ENCODE measurements at places on chromosomes 2 and 18.

GRCh38 chr18:9217743-9218451 lies 81.3 kb downstream of the ANKRD12 start:
- DNase-seq, result no peak
- no peaks in the 10 kb centered on the region for H3K27me3 ChIP-seq
- peaks cover 49% of the 10 kb centered on the region for H3K36me3 ChIP-seq
- no peaks in the 10 kb centered on the region for H3K4me1 ChIP-seq

DNA sequence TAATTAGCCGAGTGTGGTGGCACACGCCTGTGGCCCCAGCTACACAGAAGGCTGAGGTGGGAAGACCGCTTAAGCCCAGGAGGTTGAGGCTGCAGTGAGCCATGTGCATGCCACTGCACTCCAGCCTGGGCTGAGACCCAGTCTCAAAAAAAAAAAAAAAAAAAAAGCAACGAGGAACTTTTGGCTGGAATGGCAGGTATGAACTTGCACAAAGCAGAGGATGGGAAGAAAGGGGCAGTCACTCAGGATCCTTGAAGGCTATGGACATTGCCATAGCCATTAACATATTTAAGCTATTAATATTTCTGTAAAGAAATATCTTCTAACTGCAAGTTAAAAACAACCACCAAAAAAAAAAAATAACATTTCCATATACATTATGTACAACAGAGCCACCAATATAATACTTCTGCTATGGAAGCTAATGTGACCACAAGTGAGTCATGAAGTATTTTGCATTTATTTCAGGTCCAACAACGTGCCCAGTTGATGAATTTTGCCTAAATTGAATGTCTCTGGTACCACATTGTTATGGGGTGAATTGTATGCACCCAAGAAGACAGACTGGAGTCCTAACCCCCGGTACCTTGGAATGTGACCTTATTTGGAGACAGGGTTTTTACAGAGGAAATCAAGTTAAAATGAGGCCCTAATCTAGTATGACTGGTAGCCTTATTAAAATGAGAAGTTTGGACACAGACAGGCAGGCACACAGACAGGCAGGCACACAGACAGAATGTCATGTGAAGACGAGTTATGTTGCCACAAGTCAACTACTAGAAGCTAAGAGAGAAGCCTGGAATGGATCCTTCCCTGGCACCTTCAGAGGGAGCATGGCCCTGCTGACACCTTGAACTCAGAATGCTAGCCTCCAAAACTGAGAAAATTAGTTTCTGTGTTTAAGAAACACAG lies 102.8 kb downstream of the RBMS1 start:
- no peaks in the 10 kb centered on the region for H3K27me3 ChIP-seq
- no peak for DNase-seq
- peaks cover 67% of the 10 kb centered on the region for H3K4me1 ChIP-seq
- peak overlapping the region; percentile 25 for H3K27ac ChIP-seq
- H3K4me3 ChIP-seq, result no peak overlapping the region

- no peaks in the 10 kb centered on the region for H3K4me1 ChIP-seq
- no peak overlapping the region for H3K27ac ChIP-seq
- no peaks in the 10 kb centered on the region for H3K27me3 ChIP-seq
- H3K36me3 ChIP-seq, result no peaks in the 10 kb centered on the region
- no peak overlapping the region for H3K4me3 ChIP-seq
Observed at GRCh38 chr2:184215745-184216144, 382.6 kb upstream of the ZNF804A start.

GRCh38 chr2:27208486-27209050 lies 3.3 kb upstream of the ATRAID start:
- DNase-seq, result no peak
- H3K27ac ChIP-seq, result no peak overlapping the region
- H3K4me3 ChIP-seq, result no peak overlapping the region
- H3K27me3 ChIP-seq, result no peaks in the 10 kb centered on the region
- peaks cover 28% of the 10 kb centered on the region for H3K4me1 ChIP-seq

DNA sequence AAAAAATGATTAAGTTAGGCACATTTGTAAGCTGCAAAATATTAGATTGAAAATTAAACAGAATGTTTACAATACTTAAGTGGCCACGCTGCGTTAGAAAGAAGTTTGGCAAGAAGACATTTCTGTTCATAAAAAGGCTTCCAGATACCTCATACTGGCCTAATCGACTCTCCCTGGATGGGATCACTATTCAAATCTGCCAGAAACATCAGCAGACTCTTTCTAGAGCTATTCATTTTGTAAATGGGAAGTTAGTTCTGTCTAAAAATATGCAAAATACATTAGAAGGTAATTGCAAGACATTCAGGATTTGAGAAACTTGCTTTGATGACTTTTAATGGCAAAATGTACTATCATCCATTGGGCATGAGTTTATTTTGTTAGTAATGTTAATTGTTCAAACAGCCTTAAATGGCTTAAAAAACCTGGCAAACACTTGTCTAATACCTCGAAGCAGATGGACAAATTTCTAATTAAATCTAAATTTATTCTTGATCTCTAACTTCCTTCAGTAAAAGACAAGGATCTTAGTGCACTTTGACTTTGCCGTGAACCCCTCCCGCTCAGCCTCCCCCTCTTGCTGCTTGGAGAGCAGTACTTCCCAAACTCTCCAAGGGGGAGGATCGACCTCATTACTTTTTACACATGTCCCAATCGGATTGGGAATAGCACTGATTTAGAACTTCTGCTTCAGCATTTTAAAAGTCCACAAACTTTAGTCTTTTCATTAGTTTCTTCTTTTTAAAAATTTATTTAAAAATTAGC lies 103.5 kb downstream of the SMIM21 start:
- no peak for DNase-seq
- no peaks in the 10 kb centered on the region for H3K4me1 ChIP-seq
- H3K36me3 ChIP-seq, result peaks cover 4% of the 10 kb centered on the region
- H3K4me3 ChIP-seq, result no peak overlapping the region

DNA sequence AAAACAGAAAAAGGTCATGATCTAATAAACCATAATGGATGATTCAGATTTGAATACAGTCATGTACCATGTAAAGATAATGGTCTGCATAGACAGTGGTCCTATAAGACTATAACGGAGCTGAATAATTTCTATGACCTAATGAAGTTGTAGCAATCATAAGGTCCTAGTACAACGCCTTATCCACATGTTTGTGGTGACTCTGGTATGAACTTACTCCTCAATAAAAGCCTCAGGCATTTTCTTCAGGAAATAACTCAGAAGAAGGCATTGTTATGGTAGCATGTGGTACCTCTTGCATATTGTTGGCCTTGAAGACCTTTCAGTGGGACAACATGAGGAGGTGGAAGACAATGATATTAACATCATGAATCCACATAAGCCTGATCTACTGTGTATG lies 883.3 kb downstream of the CNTNAP5 start:
- no peaks in the 10 kb centered on the region for H3K27me3 ChIP-seq
- H3K36me3 ChIP-seq, result no peaks in the 10 kb centered on the region
- no peak for DNase-seq
- H3K4me1 ChIP-seq, result no peaks in the 10 kb centered on the region
- H3K4me3 ChIP-seq, result no peak overlapping the region
- H3K27ac ChIP-seq, result no peak overlapping the region

- H3K27ac ChIP-seq, result no peak overlapping the region
- no peak for DNase-seq
- no peak overlapping the region for H3K4me3 ChIP-seq
- H3K36me3 ChIP-seq, result no peaks in the 10 kb centered on the region
Observed at GRCh38 chr18:33804258-33804657, 226.2 kb downstream of the ASXL3 start.

GRCh38 chr2:106546391-106546990 lies 59.3 kb downstream of the CD8B2 start:
- peaks cover 18% of the 10 kb centered on the region for H3K27me3 ChIP-seq
- peaks cover 2% of the 10 kb centered on the region for H3K4me1 ChIP-seq
- H3K36me3 ChIP-seq, result no peaks in the 10 kb centered on the region
- H3K4me3 ChIP-seq, result no peak overlapping the region

DNA sequence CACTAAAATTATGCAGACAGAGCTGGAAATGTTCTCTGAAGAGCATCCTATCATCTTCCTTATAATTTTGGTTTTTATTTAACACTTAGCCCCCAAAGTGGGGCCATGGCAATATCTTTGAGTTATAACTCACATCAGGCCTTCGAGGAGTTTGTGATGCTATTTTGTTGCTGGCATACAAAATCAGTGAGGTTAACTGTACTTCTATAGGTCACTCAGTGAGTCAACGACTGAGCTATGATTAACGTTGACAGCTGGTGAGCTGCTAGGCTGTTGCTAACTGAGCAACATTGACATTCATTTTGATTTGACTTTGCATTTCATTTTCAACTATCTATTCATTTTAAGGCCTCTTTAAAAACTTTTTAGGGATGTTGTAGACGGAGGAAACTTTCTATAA lies 50.0 kb downstream of the GPD2 start:
- H3K36me3 ChIP-seq, result peaks cover 9% of the 10 kb centered on the region
- H3K27ac ChIP-seq, result no peak overlapping the region
- peaks cover 8% of the 10 kb centered on the region for H3K4me1 ChIP-seq
- no peak overlapping the region for H3K4me3 ChIP-seq
- no peaks in the 10 kb centered on the region for H3K27me3 ChIP-seq

DNA sequence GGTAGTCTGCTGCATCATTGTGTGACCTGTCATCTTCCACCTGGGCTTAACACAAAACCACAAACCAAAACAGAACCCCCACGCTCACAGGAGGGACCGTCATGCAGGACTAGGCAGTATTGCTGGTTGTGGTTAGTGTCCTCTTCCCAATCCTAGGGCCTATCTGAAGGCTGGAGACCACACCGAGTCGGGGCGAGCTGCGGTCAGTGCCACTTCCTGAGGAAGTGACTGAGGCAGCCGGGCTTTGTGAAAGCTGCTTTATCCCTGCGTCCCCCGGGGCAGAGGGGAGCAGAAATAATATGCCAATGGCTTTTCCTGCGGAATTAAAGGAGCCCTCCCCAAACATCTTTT lies 22.9 kb downstream of the ZNF532 start:
- H3K27me3 ChIP-seq, result peaks cover 41% of the 10 kb centered on the region
- H3K4me1 ChIP-seq, result peaks cover 13% of the 10 kb centered on the region
- H3K4me3 ChIP-seq, result peak overlapping the region; percentile 12
- H3K36me3 ChIP-seq, result peaks cover 2% of the 10 kb centered on the region

DNA sequence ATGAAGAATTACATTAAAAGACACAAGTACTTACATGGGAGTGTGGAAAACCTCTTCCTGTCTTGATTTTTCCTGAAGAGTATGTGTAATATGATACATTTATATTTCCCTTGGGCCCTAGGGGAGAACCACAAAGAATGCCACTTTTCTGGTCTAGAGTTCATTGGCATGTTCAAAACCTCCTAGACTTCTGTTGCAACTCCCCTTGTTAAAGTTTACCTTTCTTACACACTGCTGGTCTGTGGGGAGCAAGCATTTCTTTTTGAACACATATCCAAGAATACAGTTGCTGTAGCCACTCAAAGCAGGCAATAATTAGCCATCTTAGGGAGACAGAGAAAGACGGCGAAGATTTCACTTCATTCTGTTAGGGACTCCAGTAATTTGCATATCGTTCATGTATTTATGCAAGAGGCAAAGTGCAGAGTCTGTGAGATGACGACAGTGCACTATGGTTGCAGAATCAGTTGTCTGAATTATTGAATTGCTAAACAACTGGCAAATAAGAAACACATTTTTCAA lies 103.5 kb downstream of the NOL4 start:
- DNase-seq, result no peak
- H3K4me3 ChIP-seq, result no peak overlapping the region
- no peaks in the 10 kb centered on the region for H3K36me3 ChIP-seq

GRCh38 chr2:239322416-239323086 lies 78.3 kb downstream of the HDAC4 start:
- peaks cover 22% of the 10 kb centered on the region for H3K36me3 ChIP-seq
- peak overlapping the region; percentile 78 for H3K4me3 ChIP-seq
- H3K27ac ChIP-seq, result peak overlapping the region; percentile 99
- no peaks in the 10 kb centered on the region for H3K27me3 ChIP-seq
- peaks cover 72% of the 10 kb centered on the region for H3K4me1 ChIP-seq
- DNase-seq, result peak; percentile 41

DNA sequence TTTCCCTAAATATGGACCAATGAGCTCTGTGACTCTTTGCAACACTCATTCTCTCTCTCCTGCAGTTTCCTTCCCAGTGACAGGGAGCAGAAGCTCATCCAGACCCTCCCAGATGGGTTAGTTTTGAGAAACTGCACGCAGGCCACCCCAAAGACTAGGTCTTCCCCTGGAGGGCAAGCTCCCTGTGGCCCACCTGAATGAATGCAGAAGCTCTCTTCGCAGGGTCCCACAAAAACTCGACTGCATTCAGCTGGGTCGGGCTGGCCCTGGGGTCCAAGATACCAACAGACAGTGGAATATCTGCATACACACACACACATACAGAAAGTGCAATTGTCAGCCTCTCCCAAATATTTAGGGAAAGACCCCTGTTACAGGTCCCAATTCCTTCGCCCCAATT lies 37.0 kb downstream of the TFCP2L1 start:
- no peaks in the 10 kb centered on the region for H3K36me3 ChIP-seq
- no peak for DNase-seq
- H3K27ac ChIP-seq, result no peak overlapping the region
- peaks cover 2% of the 10 kb centered on the region for H3K27me3 ChIP-seq
- no peaks in the 10 kb centered on the region for H3K4me1 ChIP-seq

- peaks cover 16% of the 10 kb centered on the region for H3K27me3 ChIP-seq
- H3K36me3 ChIP-seq, result peaks cover 21% of the 10 kb centered on the region
- peak overlapping the region; percentile 83 for H3K27ac ChIP-seq
- H3K4me1 ChIP-seq, result peaks cover 40% of the 10 kb centered on the region
Observed at GRCh38 chr2:238060096-238060541, 682 bp upstream of the SCLY start.

GRCh38 chr2:200735061-200735460 lies 76.6 kb upstream of the BZW1 start:
- H3K4me1 ChIP-seq, result peaks cover 9% of the 10 kb centered on the region
- no peak overlapping the region for H3K27ac ChIP-seq
- DNase-seq, result no peak
- H3K27me3 ChIP-seq, result peaks cover 14% of the 10 kb centered on the region
- H3K36me3 ChIP-seq, result no peaks in the 10 kb centered on the region
- H3K4me3 ChIP-seq, result no peak overlapping the region

- DNase-seq, result no peak
- no peaks in the 10 kb centered on the region for H3K4me1 ChIP-seq
- H3K27ac ChIP-seq, result no peak overlapping the region
Observed at GRCh38 chr2:120867290-120868241, 131.9 kb downstream of the GLI2 start.

- H3K4me1 ChIP-seq, result no peaks in the 10 kb centered on the region
- no peak for DNase-seq
- H3K36me3 ChIP-seq, result no peaks in the 10 kb centered on the region
- no peak overlapping the region for H3K27ac ChIP-seq
Observed at GRCh38 chr2:185291035-185291647, 447.5 kb upstream of the FSIP2 start.

DNA sequence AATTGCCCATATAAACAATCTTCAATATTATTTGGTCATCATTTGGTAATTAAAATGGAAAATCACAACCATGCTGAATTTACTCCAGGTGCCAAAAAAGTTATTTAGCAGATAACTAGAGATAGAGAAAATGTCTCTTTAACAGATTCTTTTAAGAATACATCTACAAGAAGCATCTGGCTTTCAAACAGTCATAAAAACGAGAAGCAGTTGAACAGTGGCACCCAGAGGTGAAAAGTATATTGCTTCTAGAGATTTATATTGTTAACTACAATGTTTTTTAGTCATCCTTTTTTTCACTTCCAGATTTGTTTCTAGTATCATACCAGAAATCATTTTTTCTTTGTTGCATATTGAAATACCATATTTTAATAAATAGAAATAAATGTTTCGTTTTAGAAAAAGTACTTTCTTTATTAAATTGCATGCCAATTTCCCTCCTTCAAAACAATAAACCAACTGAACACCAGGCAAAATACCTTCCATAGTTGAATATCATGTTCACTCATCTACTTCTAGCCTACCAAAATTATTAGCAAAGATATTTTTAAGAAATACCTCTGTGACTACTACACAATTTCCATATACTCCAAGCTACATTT lies 65.4 kb upstream of the HNRNPA3 start:
- no peaks in the 10 kb centered on the region for H3K36me3 ChIP-seq
- H3K4me1 ChIP-seq, result peaks cover 19% of the 10 kb centered on the region
- no peak overlapping the region for H3K27ac ChIP-seq
- H3K4me3 ChIP-seq, result peak overlapping the region; percentile 31
- H3K27me3 ChIP-seq, result peaks cover 68% of the 10 kb centered on the region
